ENCODE measurements at places on chromosomes 1 and 21.
A peak's percentile ranks its signal among the peaks of the same experiment; 100 is the strongest.

DNA sequence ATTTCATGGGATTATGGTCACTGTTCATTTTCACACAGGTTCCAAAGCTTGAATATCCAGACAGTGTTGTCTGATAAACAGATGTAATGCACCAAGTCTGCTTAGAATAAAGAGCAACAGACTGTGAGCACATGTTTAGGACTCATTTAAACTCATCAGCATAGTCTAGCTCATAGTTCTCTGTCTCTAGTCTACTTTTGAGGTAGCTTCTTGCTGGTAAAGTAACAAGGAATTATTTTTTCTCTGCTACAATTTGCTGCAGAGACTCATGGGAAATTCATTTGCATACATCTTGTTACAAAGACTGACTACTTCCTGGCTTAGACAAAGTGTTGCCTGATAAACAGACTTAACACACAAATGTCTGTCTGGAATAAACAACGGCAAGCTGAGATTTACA is 187.2 kb downstream of the NFIA start:
- no peak for DNase-seq

GRCh38 chr21:45381036-45381787 is 23.8 kb upstream of the COL18A1 start:
- no peak for DNase-seq

- DNase-seq: no peak
Observed at GRCh38 chr21:42158846-42159245, 60.1 kb upstream of the ABCG1 start.

DNA sequence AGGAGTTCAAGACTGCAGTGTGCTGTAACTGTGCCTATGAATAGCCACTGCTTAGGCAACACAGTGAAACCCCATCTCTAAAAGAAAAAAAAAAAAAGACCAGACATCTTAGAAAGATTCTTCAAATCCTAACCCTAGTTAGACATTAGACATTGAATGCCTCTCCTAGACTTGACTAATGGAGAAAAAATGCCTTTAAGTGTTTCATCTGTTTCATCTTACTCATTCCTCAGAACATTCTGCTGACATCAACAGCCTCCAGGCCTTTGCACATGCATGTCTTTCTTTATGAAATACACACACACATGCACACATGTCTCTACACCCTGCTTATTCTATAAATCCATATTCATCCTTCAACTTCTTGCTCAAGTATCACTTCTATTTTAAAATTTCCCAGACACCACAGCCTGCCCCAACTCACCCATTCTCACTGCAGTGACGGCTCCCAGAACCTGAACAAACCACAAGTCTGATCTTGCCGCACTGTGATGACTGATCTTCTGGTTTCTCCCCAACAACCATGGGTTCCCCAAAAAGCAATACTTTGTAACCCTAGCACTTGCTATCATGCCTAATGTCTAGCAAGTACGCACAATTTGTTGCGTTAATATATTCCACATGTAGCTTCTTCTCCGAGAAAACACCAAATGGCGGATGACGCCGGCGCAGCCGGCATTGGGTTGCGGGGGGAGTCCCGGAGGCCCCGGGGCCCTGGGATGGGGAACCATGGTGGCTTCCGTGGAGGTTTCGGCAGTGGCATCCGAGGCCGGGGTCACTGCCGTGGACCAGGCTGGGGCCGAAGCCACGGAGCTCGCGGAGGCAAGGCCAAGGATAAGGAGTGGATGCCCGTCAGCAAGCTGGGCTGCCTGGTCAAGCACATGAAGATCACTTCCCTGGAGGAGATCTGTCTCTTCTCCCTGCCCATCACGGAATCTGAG is 37.4 kb downstream of the LRRC52 start:
- no peak for DNase-seq

DNA sequence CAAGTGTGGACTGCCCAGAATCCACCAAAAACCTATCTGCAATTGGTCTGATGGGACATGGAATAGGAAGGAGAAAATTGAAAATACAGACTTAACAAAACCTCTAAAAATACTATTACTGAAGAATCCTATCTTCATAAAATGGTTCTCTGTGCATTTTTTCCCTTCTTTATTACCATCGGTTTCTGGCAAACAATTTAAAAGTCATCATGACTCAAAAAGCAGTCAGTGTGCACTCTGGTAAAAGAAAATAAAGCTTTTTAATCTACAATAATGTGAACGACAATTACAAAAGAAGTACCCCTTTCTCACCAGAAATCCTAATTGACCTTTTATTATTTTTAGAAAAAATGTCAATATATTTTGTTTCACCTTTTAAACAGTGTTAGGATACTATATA is 186.3 kb downstream of the TPR start:
- DNase-seq: no peak

DNA sequence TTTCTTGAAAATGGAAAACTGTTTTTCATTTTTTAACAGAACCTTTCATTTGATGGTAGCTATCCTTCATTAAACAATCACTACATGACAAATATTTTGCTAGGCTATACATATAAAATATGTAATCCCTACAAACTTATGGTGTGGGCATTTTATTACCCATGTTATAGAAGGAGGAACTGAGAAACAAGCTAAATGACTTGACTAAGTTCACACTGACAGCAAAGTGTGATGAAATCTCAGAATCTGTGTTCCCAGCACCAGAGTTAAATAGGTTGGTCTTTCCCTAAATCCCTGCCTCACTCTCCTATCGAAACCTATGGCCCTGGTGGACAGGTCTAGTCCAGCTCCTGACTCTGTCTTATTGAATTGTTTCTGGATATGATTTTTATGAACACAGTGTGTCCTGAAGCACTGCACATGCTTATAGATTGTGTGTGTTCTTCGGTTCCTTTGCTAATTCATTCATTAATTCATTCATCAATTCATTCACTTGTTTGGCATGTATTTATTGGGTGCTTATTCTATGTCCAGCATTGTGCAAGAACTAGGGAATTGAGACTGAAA is 301.0 kb downstream of the GRIK1 start:
- DNase-seq: no peak

DNA sequence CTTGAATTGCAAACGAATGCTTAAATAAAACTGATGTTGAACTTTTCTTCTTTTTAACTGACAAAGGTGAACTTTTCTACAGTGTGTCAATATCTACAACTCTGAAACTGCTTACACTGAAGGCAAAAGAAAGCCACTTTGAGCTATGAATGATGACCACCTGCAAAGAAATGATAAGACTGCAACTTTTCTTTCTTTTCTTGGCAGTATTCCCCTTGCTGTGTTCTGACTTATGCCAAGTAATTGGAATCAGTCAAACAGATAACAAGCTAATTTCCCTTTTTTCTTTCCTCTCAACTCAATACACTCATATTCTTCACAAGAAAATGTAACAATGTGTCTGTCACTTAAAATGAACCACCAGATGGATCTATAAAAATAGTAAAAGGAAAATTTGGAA is 588.1 kb upstream of the BRINP3 start:
- DNase-seq: no peak

GRCh38 chr1:228373681-228374571 is 32.7 kb downstream of the TRIM11 start:
- no peak for DNase-seq

- no peak for DNase-seq
Observed at GRCh38 chr1:178867670-178868069, 3.2 kb downstream of the ANGPTL1 start.

DNA sequence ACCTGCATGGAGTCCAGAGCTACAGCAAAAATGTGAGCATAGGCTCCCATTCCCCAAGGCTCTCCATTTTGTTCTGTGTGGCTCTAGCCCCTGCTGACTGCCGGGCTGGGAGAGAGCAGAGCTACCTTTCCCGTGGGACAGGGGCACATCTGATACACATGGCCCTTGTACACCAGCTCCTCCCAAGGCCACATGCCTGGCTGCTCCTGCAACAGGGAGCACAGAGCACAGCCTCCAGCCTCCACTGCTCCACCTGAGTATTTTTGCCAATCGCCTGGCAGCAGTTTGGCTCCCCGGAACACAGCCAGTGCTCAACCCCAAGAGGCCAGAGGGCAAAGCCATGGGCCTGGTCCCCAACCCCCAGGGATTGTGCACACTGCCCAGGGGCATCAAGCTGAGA is 146.5 kb downstream of the CHD1L start:
- no peak for DNase-seq

- no peak for DNase-seq
Observed at GRCh38 chr21:29233611-29234540, 64.8 kb upstream of the BACH1 start.

GRCh38 chr1:184300446-184300845 is 86.4 kb upstream of the C1orf21 start:
- DNase-seq: no peak

DNA sequence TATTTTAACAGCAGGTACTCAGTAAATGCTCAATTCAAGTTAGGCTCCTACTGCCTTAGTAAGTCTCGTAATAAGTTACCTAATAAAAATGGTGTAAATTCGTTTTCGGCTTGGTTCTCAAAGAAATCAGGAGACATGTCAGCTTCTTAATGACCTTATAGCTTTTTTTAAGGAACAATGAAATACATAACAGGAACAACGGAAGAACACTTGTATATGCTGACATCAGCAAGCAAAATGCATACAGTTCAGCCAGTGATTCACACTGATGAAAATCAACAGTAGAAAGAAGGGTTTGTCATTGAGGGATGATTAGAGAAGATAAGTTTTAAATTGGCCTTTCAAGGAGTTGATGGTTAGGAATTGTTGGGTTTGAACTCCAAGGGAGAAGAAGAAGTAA is 13.3 kb downstream of the RPTN start:
- no peak for DNase-seq

GRCh38 chr1:2606881-2607621 is 20.5 kb downstream of the PRXL2B start:
- no peak for DNase-seq

- DNase-seq: no peak
Observed at GRCh38 chr1:217196616-217197015, 434.3 kb downstream of the GPATCH2 start.

- DNase-seq: no peak
Observed at GRCh38 chr1:198873696-198874230, 234.9 kb downstream of the PTPRC start.

- DNase-seq: no peak
Observed at GRCh38 chr1:39229504-39229903, 25.0 kb downstream of the MACF1 start.

GRCh38 chr1:64917328-64917861 is 49.0 kb downstream of the JAK1 start:
- peak; percentile 47 for DNase-seq

GRCh38 chr21:42144679-42145568 is 73.8 kb downstream of the UMODL1 start:
- no peak for DNase-seq

- no peak for DNase-seq
Observed at GRCh38 chr1:41357451-41358101, 3.7 kb upstream of the FOXO6 start.

GRCh38 chr1:39683591-39684312 is 7.5 kb downstream of the HPCAL4 start:
- DNase-seq: no peak

DNA sequence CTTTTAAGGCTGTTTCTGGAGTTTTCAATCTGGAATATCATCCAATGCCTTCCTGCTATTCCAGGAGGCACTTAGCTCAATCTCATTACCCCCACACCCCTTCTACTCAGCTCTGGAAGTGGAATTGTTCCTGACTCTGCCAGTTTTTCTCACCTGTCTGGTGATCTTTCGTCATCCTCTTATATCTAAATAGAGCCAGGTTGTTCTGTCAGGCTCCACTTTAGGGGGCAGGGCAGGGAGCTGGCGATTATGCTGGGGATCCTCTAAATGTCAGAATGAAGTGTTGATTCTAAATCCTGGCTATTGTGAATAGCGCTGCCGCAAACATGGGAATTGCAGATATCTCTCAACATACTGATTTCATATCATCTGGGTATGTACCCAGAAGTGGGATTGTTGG is 63.6 kb upstream of the ETV3 start:
- DNase-seq: no peak

Data from testis (tissue), 5 donors.